ENCODE measurements at places on chromosomes 1 and 21.

DNA sequence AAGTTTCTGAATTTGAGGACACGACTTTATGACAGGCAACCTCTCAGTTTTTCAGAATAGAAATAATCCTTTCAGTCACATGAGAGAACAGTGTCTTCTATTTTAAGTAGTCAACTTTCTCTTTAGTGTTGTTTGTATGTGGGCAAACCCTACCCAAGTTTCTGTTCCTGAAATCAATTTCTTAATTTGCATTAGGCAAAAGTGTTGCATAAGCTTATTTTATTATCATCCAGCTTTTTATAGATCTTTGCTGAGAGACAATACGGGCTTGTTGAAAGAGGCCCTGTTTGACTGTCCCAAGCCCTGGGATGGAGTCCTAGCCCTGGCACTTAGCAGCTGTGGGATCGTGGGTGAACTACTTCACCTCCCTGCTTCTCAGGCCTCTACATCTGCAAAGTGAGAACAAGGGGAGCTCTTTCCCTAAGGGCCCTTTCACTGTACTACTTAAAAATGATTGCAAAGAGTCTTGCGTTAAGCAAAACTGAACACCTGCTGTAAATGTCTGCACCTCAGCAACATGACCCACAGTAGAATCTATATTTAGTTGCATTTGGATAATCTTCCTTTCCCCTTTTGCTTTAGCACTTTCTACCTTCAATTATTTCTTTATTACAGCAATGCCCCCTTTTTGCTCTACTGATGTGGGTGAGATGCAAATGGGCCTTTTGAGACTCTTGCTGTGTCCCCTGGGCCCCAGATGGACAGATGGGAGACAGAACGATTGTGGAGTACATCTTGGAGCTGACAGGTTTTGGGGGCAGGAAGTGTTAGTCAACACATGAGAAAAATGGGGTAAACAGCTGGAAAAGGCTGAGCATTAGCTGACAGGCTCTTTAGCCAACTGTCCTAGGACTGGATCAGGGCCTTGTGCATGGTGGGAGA is 41.0 kb upstream of the SCAF4 start:
- DNase-seq: no peak
- no peaks in the 10 kb centered on the region for H3K27me3 ChIP-seq
- no peak overlapping the region for H3K27ac ChIP-seq
- no peaks in the 10 kb centered on the region for H3K4me1 ChIP-seq

DNA sequence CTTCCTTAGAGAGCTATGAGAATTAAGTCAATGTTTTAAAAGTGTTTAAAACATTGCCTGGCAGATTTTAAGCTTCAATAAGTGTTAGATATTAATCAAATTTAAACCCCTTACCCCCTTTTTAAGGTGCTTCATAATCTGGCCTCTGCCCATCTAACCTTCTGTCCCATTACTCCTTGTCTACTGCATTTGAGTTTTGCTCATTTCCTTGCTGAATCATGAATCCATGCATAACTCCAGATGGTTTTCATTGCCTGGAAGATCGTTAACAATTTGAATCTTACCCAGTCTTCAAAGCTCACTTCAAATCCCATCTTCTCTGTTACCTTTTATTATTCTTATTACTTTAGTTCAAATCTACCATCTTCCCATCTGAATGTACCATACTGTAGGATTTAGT is 4.6 kb downstream of the HJV start:
- DNase-seq: no peak
- no peaks in the 10 kb centered on the region for H3K27me3 ChIP-seq
- H3K36me3 ChIP-seq: no peaks in the 10 kb centered on the region

GRCh38 chr21:42614811-42615351 is 38.5 kb upstream of the PDE9A start:
- no peak overlapping the region for H3K27ac ChIP-seq
- H3K36me3 ChIP-seq: no peaks in the 10 kb centered on the region
- H3K4me1 ChIP-seq: no peaks in the 10 kb centered on the region
- H3K4me3 ChIP-seq: no peak overlapping the region
- DNase-seq: no peak
- no peaks in the 10 kb centered on the region for H3K27me3 ChIP-seq

DNA sequence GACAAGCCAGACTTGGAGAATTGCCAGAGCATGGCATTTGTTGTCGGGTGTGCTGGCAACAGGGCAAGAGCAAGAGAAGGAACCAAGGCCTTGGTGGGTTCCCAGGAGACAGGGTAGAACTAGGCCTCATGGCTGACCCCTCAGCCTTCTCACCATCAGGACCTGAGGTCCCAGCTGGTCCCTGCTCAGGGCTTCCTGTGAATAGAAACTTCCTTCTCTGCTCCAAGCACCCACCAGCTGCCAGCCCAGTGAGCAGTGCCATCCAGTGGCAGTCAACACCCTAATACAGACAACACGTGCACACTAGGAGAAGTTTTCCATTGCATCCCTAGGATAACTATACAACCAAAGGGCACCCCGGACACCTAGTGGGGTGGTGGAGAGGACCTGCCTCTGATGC is 22.8 kb downstream of the S100A6 start:
- H3K36me3 ChIP-seq: no peaks in the 10 kb centered on the region
- H3K27ac ChIP-seq: no peak overlapping the region
- DNase-seq: no peak

GRCh38 chr1:177340601-177341067 is 169.9 kb downstream of the BRINP2 start:
- H3K36me3 ChIP-seq: no peaks in the 10 kb centered on the region
- no peak overlapping the region for H3K4me3 ChIP-seq
- no peaks in the 10 kb centered on the region for H3K4me1 ChIP-seq
- DNase-seq: no peak
- H3K27ac ChIP-seq: no peak overlapping the region

GRCh38 chr1:42214447-42214871 is 49.9 kb upstream of the GUCA2A start:
- no peak overlapping the region for H3K4me3 ChIP-seq
- peaks cover 4% of the 10 kb centered on the region for H3K36me3 ChIP-seq
- no peaks in the 10 kb centered on the region for H3K27me3 ChIP-seq
- H3K4me1 ChIP-seq: no peaks in the 10 kb centered on the region
- no peak overlapping the region for H3K27ac ChIP-seq

GRCh38 chr1:184419350-184420161 is 32.7 kb downstream of the C1orf21 start:
- H3K4me3 ChIP-seq: no peak overlapping the region
- H3K36me3 ChIP-seq: no peaks in the 10 kb centered on the region
- DNase-seq: no peak
- no peak overlapping the region for H3K27ac ChIP-seq

DNA sequence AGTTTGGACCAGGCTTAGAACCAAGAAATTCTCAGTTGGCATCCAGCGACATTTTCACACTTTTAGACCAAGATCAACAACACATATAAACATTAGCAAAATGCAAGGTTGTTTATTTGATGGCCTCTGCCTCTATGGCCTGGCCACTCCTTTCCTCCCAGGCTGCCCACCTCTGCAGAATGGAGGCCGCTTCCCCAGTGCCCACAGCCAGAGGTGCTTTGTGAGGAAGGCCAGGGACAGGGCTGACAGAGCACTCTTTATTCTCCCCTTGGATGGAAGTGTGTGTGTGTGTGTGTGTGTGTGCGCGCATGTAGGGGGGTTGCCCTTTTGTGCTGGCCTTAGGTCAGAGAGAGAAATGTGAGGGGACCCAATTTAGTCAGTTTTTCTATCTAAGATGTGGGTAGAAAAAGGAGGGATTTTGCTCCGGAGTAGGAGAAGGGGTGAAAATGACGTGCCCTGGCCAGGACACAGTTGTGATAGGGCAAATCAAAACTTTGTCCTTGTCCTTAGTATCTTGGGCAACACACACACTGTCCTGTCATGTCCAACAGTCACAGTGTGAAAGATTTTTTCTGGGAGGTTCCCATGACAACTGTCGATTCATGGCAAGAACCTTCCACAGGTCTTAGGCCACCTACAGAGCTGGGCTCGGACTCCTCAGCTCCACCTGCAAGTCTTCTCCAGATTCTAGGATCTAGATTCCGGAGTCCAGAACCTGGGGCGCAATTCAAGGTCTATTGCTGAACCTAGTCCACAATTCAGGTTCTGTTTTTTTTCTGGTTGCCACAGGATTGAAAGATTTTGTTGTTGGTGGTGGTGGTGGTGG is 104.9 kb upstream of the SLC2A1 start:
- no peak overlapping the region for H3K27ac ChIP-seq
- H3K4me1 ChIP-seq: no peaks in the 10 kb centered on the region
- no peaks in the 10 kb centered on the region for H3K36me3 ChIP-seq
- H3K27me3 ChIP-seq: no peaks in the 10 kb centered on the region
- no peak overlapping the region for H3K4me3 ChIP-seq

DNA sequence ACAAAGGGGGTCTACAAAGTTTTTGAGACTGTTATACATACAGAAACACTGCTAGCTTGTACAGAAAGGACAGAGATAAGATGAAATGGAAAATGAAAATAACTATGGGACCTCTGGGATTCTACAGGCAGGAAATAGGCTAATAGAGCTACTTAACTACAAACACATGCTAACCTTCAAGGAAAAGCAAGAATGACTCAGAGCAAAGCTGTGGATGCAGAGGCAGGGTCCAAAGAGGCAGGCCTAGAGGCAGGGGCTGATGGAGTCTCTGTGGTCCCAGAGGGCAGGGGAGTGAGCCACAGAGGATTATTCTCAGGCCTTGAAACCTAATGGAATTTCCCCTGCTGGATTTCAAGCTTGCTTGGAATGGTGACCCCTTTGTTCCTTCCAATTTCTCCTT is 18.7 kb upstream of the GOLT1A start:
- H3K4me1 ChIP-seq: no peaks in the 10 kb centered on the region
- H3K36me3 ChIP-seq: no peaks in the 10 kb centered on the region
- H3K27ac ChIP-seq: no peak overlapping the region
- H3K27me3 ChIP-seq: no peaks in the 10 kb centered on the region

- no peaks in the 10 kb centered on the region for H3K27me3 ChIP-seq
- peaks cover 9% of the 10 kb centered on the region for H3K4me1 ChIP-seq
- H3K36me3 ChIP-seq: no peaks in the 10 kb centered on the region
- no peak for DNase-seq
These were observed 6.6 kb downstream of the PEX10 start for GRCh38 chr1:2405588-2406295.

- no peak overlapping the region for H3K4me3 ChIP-seq
- no peaks in the 10 kb centered on the region for H3K27me3 ChIP-seq
- H3K27ac ChIP-seq: no peak overlapping the region
These were observed 25.5 kb downstream of the ETNK2 start for GRCh38 chr1:204126386-204126785.

DNA sequence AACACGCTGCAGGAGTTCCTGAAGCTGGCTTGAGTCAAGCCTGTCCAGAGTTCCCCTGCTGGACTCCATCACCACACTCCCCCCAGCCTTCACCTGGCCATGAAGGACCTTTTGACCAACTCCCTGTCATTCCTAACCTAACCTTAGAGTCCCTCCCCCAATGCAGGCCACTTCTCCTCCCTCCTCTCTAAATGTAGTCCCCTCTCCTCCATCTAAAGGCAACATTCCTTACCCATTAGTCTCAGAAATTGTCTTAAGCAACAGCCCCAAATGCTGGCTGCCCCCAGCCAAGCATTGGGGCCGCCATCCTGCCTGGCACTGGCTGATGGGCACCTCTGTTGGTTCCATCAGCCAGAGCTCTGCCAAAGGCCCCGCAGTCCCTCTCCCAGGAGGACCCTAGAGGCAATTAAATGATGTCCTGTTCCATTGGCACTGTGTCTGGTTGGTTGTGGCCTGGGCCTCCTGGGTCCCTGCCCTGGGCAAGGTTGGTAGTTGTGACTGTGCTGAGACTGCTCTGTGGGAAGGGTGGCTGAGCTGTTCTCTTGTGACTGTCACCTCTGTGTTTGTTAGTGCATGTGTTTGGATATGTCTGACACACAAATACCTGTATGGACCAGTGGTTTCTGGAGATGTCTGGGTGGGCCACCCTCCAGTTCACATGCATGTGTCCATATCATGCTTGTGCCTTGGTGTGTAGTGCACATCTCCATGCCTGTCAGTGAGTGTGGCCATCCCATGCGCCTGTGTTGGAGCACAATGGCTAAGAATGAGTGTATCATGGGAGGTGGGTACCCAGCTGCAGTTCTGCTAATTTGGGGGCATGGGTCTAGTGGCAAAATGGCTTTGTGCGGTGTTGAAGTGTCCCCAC is 1.4 kb downstream of the SH3BGRL3 start:
- H3K27ac ChIP-seq: peak overlapping the region; percentile 87
- no peak for DNase-seq
- peaks cover 36% of the 10 kb centered on the region for H3K4me1 ChIP-seq
- H3K36me3 ChIP-seq: no peaks in the 10 kb centered on the region
- no peak overlapping the region for H3K4me3 ChIP-seq

- DNase-seq: no peak
- H3K4me3 ChIP-seq: no peak overlapping the region
- H3K27me3 ChIP-seq: no peaks in the 10 kb centered on the region
- H3K27ac ChIP-seq: no peak overlapping the region
- peaks cover 6% of the 10 kb centered on the region for H3K4me1 ChIP-seq
These were observed 27.8 kb downstream of the WNT9A start for GRCh38 chr1:227919906-227920305.

- no peak overlapping the region for H3K4me3 ChIP-seq
- H3K27me3 ChIP-seq: no peaks in the 10 kb centered on the region
- no peak for DNase-seq
- H3K27ac ChIP-seq: no peak overlapping the region
These were observed 250.0 kb upstream of the NFIA start for GRCh38 chr1:60832367-60832766.

GRCh38 chr21:24224422-24224821 is 1382.9 kb downstream of the MRPL39 start:
- H3K27me3 ChIP-seq: no peaks in the 10 kb centered on the region
- no peak for DNase-seq
- no peak overlapping the region for H3K27ac ChIP-seq
- no peaks in the 10 kb centered on the region for H3K4me1 ChIP-seq
- no peak overlapping the region for H3K4me3 ChIP-seq

DNA sequence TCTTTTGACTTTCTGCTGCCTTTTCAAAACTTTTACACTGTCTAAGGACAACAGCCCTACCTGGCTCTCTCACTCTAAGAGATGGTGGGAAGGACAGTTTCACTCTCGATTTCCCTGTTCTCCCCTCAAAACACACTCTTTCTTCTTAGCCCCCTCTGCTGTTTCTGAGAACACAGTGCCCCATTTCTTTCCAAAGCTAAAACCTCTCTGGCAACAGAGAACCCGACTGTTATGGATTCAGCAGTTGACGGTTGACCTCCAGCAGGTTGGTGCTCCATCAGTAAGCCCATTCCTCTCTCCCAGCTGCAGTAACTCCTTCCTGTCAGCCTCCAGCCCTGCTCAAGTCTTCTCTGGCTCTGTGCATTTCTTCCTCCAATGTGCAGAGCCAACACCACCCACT is 88.2 kb upstream of the ABCD3 start:
- peaks cover 42% of the 10 kb centered on the region for H3K4me1 ChIP-seq
- H3K27me3 ChIP-seq: no peaks in the 10 kb centered on the region
- H3K27ac ChIP-seq: no peak overlapping the region
- DNase-seq: peak; percentile 19
